ENCODE measurements at places on chromosomes 12 and 14.
A peak's percentile ranks its signal among the peaks of the same experiment; 100 is the strongest.

GRCh38 chr12:6096527-6096926, 27.9 kb downstream of the VWF start:
- no peak for DNase-seq

DNA sequence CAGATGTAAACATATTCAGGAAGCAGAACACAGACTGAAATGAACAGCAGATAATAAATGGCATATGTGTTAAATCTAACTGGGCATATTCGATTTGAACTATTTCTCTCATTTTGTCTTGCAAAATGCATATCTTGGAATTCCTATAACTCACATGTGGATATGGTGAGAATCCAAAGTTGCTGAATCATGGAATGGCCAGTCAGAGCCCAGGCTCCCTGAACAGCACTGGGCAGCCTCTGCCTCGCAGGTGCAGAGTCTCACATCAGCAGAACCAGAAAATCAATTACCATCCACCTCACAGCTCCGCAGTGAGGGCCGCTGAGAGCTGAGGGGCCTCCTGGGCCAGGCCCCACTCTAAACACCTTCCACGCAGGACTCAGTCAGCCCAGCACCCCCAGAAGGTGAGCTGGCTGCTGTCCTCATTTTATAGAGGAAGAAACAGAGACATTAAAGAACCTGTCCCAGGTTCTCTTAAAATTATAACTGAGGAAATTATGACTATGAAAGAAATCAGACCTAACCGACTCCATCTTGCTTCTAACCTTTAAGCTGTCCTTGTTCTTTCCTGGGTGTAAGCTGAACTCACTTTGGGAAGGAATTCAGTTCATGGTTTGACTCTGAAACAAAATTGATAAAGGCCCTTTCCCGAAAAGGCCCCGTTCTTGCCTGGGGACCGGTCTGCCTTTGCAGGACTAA, 269.1 kb upstream of the SFSWAP start:
- no peak for DNase-seq

DNA sequence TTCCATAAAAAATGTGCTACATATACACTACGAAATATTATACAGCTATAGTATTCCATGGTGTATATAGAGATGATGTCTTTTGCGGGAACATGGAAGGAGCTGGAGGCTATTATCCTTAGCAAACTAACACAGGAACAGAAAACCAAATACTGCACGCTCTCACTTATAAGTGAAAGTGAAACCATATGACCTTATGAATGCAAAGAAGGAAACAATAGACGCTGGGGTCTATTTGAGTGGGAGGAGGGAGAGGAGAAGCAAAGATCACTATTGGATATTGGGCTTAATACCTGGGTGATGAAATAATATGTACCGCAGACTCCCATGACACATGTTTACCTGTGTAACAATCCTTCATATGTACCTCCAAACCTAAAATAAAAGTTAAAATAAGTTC, 142.8 kb downstream of the LRFN5 start:
- DNase-seq, result no peak

- DNase-seq, result peak; percentile 94
Observed at GRCh38 chr12:6430124-6430989, 14.4 kb upstream of the CD27 start.
